ENCODE measurements at places on chromosomes 1 and 21.

GRCh38 chr1:204198348-204199340 lies 2.4 kb upstream of the KISS1 start:
- DNase-seq: no peak

GRCh38 chr1:17304151-17304825 lies 3.7 kb upstream of the PADI4 start:
- no peak for DNase-seq

DNA sequence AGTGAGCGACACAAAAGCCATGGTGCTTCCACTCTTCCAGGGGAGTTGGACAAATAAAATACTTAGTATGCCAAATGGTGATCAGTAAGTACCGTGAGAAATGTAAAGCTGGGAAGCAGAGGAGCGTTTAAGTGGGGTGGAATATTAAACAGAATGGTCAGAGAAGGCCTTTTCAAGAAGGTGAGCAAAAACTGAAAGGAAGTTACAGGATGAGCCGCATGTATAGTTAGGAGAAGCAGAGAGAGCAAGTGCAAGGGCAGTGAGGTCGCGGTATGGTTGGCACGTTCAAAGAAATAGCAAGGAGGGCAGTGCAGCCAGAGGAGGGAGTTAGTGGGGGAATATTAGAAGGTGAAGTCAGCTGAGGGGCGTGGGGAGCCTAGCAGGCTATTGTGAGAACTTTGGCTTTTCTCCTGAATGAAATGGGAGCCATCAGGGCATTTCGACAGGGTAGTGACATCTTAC lies 748 bp upstream of the ATP6V0B start:
- DNase-seq: no peak

GRCh38 chr1:208728815-208729214 lies 484.6 kb upstream of the PLXNA2 start:
- no peak for DNase-seq

- DNase-seq: no peak
Observed at GRCh38 chr1:32772281-32773017, 44.7 kb downstream of the YARS1 start.

DNA sequence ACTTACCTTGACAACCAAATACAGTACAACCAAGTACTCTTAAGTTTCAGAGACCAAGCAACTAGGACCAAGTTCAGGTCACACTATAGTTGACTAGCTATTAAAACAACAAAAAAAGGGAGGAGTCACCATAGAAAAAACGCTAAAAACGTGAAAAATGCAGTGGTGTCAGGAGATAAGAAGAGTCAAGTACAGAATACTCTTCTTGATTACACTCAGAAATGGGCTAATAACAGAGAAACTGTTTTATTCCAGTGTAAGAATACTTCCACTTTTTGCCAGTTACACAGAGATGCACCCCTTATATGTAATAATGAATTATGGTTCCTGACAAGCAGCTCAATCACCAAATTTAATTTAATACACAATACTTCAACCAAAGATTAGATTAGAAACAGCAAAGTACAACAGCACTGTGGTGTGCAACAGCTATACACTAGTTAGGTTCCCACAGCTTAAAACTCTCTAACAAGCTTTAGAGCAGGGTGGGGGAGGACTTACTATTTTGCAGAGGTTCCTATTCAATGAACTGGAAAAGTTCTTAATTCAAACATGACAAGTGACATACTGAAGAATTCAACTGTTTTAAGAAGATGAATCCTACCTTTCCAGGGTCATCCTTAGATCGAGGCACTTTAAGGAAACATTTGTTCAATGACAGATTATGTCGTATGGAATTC lies 70.4 kb downstream of the FOXJ3 start:
- DNase-seq: no peak

GRCh38 chr1:184002071-184002470 lies 35.5 kb downstream of the COLGALT2 start:
- DNase-seq: no peak

GRCh38 chr21:18298228-18298627 lies 53.6 kb downstream of the CHODL start:
- DNase-seq: no peak

GRCh38 chr1:80776266-80776665 lies 1024.5 kb upstream of the ADGRL2 start:
- DNase-seq: no peak

- DNase-seq: no peak
Observed at GRCh38 chr1:22208268-22208972, 65.5 kb upstream of the WNT4 start.

DNA sequence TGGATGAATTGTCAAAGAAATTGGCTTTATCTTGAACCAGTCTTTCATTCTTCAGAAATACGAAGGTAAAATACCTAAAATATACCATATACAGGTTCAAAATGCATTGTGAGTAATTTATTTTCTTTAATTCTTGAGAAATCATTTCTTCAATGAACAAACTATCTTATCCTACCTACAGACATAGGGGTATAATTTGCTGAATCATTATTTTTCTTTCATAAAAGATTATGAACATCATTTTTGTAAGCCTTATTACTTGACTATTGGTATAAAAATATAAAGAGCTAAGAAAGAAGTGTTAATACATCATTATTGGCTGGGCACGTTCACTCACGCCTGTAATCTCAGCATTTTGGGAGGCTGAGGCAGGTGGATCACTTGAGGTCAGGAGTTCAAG lies 167.7 kb downstream of the DNAH14 start:
- no peak for DNase-seq

- no peak for DNase-seq
Observed at GRCh38 chr1:184352776-184353175, 34.1 kb upstream of the C1orf21 start.

DNA sequence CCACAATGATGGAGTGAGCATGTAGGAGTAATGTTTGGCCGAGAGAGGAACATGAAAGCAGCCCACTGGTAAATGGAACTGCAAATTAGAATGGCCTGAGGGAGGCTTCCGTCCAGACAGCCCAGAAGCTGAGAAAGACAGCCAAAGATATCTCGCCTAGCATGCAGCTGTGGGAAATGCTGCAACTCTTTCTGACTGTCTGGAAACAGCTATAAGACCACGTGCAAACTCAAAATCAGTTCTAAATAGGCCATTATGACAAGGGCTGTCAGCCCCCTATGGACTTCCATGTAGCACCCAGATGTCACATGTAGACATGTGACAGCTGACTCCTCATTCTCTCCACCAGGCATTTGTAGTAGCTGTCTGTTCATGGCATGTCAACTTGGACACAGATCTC lies 62.9 kb upstream of the ATP1A1 start:
- no peak for DNase-seq

DNA sequence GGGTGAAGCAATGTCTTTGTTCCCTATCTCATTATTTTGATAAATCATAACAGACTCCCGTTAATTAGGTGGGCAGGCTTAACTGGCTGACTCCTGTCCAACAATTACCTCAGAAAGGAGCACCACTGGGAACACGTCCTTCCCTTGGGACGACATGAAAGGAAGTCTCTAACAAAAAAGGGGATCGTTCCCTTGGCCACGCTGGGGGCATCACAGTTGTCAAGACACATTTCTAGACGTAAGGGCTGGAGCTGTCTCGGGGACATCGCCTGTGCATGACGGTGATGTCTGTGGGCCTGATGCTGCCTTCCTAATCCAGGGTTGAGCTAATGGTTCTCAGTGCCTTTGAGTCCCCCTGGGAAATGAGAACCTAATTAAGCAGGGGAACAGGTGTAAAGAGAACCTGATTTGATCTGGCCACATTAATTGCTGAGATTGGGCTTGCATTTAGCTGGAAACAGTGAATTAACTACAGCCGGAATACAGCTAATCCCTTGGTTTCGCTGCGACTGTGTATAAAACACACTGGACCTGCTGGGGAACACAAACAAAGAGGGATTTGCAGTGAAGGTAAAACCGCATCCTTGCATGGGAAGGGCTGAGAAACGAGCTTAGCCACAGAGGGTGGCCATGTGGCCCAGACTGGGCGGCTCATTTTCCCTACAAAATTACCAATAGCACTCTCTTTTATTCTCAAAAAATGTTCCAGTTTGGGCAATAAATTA lies 111.8 kb downstream of the MRPS6 start:
- no peak for DNase-seq

DNA sequence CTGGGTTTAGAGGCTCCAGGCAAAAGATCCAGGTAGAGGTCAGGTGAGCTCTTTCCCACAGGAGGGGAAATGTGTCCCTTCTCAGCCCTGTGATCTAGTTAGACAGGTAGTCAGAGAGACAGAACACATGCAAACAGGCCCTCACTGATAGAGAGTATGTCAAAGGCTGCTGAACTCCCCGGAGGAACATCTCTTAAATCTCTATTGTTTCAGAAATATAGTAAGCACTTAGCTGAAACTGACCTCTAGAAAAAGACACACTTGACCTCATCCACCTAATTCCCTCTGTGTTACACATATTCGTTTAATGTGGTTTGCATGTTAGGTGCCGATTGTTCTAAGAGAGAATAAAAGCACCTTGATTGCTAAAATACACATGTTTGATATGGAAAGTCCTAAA lies 23.3 kb downstream of the SUSD4 start:
- no peak for DNase-seq

DNA sequence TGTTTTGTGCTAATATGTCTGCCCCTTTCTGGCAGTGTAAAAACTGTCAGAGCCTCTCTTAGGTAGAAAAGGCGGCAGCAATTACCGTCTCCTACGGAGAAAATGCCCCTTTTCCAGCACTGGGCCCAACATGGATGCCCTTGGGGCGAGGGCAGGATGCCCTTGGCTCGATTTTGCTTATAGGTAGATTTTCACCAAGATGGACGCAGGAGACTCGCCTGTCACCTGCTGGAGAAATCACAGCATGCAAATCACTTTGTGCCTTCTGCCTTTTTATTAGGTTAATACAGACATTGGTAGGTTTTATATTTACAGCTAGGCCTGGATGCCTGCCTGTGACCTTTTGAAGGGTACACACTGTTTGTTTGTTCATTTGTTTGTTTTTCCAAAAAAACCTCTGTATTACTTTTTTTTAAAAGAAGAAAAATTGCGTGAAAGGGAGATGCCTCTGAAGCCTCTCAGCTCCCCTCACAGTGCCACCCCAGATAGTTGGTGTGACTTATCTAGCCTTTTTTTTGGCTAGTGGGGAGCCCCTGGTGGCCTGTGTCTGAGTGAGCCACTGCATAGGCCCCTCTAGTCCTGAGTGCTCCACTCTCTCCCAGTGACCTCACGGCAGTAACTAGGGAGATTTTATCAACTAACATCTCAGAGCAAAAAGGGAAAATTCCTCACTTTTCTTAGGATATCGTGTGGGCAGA lies 2.5 kb downstream of the ATP1B1 start:
- no peak for DNase-seq

DNA sequence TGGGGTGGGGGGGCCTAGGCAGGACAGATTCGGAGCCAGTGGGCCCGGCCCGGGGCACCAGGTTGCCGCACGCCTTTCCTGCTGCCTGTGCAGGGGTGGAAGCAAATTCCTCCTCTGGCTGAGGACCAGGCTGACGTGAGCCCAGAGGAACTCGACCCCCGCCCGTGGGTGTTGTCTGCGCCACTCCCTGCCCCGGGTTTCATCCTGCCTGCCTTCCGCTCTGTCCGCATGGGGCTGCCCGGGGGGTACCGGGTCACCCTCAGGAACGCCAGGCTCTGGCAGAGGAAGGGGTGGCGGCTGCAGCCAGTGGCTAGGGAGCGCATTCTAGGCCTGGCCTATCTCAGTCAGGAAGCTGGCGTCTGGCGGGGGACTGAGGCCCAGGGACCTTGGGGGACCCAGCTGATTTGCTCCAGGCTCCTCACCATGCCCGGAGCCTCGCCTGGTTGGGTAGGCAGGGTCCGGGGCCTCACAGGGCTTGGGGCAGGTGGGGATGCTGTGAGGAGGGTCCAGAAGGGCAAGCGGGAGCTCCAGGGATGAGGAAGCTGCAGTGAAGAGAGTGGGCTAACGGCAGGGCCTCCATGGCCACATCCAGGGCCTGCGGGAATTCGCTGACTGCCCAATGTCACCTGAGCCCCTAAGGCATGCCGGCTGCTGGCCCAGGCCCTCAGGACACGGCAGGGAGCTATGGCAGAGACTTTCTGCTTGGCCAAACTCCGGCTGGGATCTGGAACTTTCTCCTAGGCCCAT lies 2.4 kb upstream of the IBA57 start:
- no peak for DNase-seq

- peak; percentile 83 for DNase-seq
Observed at GRCh38 chr1:27521336-27521831, 31.4 kb upstream of the WASF2 start.

DNA sequence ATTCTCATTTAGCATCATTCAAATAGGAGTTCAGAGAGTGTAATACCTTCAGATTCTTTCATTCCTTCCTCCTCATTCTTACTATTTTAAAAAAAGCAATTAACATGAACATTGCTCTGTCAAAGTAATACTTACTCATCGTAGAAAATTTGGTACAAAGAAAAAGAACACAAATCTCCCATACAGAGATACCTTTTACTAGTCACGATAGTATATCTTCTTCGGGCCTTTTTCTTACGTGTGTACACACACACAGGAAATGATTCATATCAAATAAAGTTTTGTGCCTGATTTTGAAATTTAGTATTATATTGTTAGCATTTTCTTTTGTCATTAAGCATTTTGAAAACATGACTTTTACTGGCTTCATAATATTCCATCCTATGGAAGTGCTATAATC lies 52.9 kb downstream of the NCF2 start:
- DNase-seq: no peak

DNA sequence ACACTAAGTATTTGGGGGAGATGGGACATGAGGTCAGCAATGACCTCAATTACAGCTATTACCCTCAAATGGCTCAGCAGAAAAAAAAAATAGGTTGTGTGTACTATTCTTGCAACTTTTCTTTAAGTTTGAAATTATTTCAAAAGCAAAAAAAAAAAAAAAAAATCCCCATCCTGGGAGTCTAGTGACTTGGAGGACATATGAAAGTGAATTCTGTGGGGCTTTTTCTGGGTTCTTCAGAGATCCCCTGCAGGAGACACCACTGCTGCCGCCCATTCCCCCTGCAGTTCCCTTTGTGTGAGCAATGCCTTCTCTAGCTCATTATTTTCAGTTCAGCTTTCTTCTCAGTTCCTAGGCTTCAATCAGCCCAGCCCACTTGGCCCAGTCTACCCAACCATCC lies 16.7 kb downstream of the HSD11B1 start:
- no peak for DNase-seq

DNA sequence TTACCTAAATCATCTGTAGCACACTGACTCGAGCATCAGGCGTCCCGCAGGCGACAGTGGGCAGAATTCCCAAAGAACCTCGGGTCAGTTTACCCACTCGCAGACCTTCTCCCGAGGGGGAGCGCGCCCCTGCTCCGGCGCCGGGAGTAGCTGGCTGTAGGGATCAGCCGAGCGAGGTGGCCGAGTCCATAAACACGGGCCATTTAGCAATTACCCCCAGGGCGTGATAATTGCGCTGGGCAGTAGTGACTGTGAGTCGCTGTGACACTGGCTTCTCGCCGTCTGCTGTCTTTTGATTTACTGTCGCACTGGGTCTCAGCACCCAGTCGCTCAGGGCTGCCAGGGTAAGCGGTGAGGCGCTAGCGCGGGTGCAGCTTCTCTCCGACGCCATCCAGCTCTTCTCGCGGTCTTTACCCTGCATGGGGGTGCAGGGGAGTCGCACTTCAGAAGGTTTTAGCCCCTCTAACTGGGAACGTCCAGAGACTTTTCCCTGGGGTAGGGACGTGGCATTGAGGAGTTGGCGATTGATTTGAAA lies 16.2 kb downstream of the HLX start:
- no peak for DNase-seq

GRCh38 chr1:81414488-81415015 lies 386.2 kb upstream of the ADGRL2 start:
- no peak for DNase-seq

All from activated effector memory CD4-positive, alpha-beta T cell treated with anti-CD3 and anti-CD28 coated beads, Interleukin-2, amount 50 U/mL, for 16 hours (primary cell).